ENCODE measurements at places on chromosomes 11 and 22.

GRCh38 chr11:118914178-118914918 is 11.4 kb downstream of the BCL9L start:
- peak; percentile 65 for DNase-seq

DNA sequence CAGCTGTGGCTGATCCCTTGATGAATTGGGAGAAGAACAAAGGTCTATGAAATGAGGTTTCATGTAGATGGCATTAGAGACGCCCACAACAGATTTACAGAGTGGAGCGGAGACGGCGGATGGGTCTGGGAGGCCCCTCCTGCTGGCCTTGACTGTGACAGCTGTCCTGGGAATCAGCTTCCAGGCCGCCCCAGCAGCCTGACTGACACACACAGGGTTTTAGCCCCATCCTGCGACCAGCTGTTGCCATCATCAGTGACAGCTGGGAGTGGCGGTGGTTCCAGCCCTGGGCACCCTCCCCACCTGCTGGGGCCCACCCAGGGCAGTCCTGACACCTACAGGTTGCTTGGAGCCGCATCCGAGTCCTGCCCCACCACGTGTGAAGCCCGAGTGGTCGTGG is 64.0 kb upstream of the PPP6R3 start:
- DNase-seq: no peak

DNA sequence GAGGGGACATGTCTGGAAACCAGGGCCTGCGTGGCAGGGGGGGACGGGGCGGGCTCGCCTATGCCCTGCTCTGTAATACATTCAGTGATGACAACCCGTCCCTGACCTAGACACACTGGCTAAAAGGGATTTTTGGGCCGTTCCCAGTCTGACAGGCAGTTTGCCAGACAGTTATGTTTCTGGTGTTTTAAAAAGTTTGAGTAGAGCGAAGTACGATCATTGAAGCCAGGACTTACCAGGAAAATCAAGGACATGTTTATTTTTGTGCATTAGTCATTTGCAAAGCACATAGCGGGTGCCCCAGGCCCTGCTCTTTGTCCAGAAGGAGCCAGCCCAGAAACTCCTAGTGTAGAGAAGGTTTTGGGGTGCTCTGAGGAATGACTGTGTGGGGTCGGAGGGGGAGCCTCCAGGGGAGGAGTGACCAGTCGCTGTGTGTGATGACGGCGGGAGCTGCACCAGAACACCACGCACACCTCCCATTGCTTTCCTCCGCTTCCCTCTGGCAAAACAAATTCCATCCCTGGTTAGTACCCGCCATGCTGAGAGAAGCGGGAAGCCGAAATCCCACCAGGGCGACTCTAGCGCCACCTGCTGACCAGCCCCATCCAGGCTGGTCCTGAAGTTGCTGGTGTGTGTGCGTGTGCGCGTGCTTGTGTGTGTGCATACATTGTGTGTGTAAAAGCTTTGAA is 50.8 kb downstream of the FBLN1 start:
- peak; percentile 47 for DNase-seq

- DNase-seq: peak; percentile 92
These were observed at the start of gene CSTPP1 for GRCh38 chr11:46936138-46937110. Gene CSTPP1 (plus strand): TSS chr11:46936761. CDS start chr11:46936806, 45 bp downstream.

DNA sequence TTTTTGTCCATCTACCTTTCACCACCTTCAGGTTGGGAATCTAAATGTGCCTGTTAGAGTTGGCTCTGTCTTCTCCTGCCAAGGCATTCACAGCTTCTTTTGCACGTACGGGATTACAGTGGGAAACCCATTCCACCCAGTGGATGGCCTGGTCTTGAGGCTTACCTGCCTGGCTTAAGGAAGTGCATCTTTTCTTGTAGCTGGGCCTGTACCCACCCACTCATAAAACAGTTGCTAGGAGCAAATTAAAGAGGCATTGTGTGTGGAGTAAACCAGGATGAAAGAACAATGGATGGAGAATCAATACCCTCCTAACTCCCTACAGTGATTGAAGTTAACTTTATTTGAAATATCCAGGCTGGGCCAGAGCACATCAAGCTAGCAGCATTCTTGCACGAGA is 71.6 kb downstream of the TEAD1 start:
- no peak for DNase-seq

DNA sequence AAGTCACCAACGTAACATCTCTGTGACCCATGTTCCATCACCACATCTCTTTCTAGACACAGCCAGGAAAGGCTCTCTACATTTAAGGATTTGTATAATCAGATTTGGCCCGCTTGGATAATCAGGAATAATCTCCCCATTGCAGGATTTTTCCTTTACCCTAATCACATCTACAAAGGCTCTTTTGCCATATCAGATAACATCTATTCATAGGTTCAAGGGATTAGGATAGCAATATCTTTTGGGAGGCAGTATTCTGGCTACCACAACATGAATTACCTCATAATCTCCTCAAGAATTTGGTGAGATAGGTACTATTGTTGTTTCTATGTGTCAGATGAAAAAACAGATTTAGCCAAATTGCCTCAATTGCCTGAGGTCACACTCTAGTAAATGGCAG is 142.8 kb upstream of the UBASH3B start:
- DNase-seq: no peak

- no peak for DNase-seq
These were observed 169.8 kb downstream of the SPON1 start for GRCh38 chr11:14132312-14132711.

DNA sequence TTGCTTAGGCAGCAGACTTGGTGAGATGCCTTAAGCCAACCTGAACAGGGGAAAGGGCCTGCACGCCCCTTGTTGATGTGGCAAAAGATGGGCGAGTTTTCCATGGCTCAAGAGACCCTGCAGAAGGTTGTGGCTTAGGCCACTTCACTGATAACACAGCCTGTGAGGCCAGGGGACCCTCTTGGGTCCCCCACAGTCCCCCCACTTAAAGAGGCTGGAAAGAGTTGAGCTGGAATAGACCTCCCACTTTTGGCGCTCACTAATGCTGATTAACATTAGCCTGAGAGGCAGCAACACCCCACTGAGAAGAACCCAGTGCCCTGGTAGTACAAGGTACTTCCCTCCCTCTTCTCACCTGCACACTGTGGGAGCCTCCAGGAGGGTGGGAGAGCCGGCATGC is 107.5 kb downstream of the TRIM29 start:
- DNase-seq: no peak

GRCh38 chr11:125072218-125072960 is 9.3 kb downstream of the SLC37A2 start:
- no peak for DNase-seq

- no peak for DNase-seq
These were observed 15.9 kb upstream of the OR6M1 start for GRCh38 chr11:123822032-123822431.

- DNase-seq: no peak
These were observed 348.5 kb downstream of the JRKL start for GRCh38 chr11:96738311-96738710.

DNA sequence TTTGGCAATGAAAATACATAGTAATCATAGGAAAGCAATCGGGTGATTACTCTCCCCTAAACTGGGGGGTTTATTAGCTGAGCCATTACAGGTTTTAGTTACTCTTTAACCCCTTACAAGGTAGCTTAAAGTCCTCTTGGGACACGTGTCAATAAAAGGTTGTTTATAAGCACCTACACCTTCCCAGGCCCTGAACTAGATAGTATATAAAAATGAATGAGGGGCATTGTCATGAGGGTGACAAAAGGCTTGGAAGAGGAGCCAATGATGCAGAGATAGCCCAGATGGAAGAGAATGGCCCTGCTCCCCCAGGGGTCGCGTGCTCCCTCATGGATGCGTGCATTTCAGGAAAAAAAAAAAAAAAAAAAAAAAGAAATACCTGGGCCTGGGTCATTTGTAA is 276.9 kb downstream of the TBC1D22A start:
- DNase-seq: no peak

DNA sequence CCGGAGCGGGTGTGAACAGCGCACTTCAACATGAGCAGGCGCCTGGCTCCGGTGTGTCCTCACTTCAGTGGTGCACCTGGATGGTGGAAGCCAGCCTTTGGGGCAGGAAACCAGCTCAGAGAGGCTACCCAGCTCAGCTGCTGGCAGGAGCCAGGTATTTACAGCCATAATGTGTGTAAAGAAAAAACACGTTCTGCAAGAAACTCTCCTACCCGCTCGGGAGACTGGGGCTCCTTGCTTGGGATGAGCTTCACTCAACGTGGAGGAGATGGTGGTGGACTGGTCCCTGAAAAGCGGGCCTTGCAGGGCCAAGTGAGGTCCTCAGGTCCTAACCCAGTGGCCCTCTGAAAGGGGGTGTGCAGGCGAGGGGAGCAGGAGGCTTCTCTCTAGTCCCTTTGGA is 7.5 kb downstream of the MCAM start:
- DNase-seq: no peak

DNA sequence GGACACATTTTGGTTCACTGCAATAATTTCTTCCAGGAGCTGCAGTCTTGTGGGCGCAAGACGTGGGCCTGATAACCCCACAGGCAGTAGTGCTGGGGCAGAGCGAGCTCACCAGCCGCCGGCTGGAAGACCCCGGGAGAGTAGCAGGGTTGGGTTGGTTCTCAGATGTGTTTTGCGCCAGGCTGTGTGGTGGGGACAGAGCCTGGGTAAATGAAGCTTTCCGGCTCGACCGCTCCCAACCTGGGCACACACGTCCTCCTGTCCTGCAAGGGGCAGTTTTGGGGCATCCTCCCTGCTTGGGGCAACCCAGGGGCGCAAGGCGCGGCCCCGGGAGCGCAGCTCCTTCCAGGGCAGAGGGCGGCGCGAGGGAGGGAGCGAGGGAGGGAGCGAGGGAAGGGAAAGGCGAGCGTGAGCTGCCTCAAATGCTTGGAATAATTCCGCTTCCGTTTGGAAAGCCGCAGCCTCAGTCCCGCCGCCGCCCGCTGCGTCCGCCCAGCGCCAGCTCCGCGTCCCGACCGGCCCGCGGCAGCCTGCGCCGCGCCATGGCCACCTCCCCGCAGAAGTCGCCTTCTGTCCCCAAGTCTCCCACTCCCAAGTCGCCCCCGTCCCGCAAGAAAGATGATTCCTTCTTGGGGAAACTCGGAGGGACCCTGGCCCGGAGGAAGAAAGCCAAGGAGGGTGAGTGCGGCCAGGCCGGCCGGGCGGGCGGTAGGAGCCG is at the start of gene PARVA:
TSS of gene PARVA (plus strand) at position 466 of the 718 bp plus-strand sequence. CDS start at position 543, 77 bp downstream.
- no peak for DNase-seq

DNA sequence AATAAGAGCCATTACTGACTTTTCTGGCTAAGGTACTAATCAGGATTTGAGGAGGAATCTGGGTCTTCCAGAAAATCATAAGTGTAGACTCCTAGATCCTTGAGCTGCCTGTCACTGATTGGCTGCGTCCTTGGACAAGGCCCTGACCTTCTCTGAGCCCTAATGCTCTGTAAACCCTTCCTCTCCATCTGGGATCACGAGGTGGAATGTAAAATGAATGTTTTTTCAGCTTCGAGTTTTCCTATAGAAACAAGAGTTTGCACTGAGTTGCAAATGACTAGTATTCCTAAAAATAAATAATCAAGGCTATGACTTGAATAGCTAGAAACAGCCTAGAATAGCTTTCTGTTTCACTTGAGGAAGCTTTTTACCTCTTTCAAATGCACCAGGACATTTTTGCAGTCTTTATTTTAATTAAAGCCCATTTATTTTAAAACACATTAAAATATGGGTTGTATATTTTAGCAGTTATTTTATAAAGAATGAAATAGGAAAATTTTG is 1.1 kb upstream of the DIXDC1 start:
- no peak for DNase-seq

DNA sequence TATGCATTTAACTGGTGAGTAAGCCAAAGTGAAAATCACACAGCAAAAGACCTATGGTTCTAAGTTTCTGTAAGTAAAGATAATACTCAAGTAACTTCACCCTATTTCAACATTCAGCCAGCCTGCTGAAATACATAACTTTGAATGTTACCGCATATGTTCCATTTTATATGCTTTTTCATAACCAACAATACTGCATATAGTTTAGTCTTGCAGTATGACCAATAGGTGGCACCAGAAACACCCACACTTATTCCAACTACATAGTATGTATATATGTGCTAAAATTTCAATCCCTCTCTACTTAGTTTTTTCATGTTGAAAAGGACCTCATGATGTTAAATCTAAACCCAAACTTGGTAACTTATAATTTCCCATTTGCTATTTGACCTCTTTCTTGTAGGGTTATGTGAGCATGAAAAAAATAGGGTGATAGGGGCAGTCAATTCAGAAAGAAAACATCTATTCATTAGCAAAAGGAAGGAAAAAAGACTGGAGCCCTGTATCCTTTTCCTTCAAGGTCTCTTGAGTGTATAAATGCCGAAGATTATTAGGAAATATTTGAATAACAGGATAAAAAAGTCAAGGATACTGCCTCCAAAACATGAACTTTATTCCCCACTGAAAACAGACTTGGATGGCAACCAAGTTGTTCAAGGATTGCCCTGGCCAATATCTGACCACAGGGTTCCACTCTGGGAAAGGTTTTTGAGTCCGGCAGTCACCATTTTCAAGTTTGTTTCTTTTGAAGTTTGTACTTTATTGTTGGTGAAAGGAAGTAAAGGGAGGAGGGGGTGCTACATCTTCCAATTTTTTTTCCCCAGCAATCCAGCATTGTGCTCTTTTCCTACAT is 23.8 kb upstream of the FZD4 start:
- DNase-seq: no peak

DNA sequence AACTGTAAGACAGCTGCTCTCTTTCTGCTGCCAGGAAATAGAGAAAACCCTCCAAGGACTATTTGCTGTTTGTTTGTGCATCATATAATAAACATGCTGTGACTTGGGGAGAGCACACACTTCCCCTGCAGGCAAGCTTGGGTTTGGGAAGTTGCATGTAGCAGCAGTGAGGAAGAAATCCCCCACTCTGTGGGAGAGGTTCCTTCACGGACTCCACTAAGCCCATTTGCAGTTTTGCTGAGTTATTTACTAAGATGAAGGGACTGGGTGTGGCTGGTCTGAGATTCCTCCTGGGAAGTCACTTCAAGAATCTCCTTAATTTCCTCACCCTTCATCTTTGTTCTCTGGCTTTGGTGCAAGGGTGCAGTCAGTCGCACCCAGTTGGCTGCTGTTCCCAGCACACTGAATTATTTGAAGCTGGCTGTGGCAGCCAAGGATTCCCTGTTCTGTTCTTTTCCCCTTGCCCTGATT is 104.9 kb downstream of the ARFGAP2 start:
- no peak for DNase-seq

DNA sequence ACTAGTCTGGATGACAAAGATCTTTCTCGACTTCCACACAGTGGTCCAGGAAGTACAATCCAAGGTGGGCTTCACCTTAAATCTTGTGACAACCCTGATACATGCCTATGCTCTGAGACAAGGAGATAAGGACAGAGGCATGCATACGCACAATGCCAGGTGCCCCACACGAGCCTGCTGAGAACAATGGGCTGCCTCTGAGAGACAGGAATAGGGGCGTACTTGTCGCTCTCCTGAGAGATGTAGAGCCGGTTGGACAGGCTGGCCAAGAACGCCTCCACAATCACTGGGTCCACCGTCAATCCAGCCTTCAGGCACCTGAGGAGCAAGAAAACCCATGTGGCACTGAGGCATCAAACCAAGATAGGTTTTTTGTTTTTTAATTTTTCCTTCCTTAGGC is 25.5 kb downstream of the SERPIND1 start:
- no peak for DNase-seq

DNA sequence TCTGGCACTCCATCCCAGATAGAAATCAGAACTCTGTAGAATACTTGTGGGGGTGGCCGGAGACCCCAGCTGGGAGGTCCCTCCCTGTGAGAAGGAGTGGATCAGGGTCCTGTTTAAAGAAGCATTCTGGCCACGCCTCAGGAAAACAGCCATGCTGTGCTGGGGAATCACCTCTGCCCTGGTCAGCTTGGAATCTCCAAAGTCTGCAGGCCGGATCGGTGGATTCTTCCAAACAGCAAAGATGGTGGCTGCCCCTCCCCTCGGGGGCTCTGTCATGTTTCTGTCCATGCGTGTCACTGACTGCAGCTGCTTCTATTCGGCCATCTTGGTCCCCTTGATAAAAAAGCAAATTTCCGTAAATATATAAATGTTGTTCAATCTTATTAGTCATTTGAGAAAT is 365.9 kb downstream of the JRKL start:
- DNase-seq: no peak
